ENCODE measurements at places on chromosomes 7 and 10.

DNA sequence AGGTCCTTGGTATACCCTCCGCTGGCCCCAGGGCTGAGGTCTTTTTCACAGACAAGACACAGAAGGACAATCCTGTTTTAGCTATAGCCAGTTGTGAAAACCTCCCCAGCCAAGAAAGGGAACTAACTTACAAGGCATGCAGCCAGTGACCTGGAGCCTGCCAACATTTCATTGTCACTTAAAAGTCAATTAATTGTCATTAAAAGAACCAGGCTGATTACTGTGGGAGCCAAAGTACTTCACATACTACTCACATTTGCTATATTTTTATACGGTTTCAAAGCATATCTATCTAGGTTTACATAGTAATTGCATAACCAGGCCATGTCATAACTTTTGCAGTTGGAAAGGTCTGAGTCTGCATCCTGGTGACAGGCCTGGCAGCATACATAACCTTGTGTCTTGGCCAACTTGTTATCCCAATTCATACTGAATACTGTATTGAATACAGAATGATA lies 31.1 kb downstream of the NRBF2 start:
- DNase-seq: no peak

GRCh38 chr7:50717181-50717580 lies 65.5 kb downstream of the GRB10 start:
- DNase-seq: no peak

DNA sequence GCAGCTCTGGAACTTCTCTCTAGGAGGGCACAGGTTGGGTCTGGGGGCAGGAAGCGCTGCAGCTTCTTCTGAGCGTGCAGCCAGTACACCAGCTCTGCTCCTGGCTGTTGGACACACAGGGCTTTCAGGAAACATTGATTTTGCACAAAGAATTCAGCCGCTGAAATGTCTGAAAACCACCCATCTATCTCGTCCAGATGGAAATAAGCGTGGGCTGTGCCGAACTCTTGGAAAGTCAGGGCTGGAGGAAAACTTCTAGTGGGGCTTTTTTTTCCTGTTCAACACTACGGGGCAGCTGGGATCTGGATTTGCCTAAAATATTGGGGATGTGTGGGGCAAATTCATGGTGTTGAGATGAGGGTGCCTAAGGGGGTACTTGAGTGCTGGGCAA lies 31.2 kb downstream of the PALD1 start:
- no peak for DNase-seq

DNA sequence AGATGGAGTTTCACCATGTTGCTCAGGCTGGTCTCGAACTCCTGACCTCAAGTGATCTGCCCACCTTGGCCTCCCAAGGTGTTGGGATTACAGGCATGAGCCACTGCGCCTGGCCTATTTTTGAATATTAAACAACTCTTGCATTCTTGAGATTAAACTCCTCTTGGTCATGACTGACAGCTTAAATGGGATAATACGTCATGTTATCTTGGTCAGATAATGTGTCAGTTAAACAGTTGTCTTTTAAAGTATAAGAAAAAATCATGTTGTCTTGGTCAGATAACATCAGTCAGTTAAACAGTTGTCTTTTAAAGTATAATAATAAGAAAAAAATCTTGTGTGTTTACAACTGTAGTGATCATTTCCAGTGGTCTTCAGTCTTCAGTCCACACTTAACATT lies 73.6 kb upstream of the SYPL1 start:
- DNase-seq: no peak

DNA sequence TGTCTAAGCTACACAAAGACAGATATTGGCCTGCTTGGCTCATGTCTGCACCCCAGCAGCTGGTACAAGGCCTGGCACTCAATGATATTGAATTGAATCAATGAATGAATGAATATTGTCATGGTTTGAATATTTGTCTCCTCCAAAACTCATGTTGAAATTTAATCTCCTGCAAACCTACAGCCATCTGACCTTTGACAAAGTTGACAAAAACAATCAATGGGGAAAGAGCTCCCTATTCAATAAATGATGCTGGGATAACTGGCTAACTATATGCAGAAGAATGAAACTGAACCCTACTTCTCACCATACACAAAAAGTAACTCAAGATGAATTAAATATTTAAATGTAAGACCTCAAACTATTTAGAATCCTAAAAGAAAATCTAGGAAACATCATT lies 144.7 kb downstream of the CYP26A1 start:
- no peak for DNase-seq

- DNase-seq: no peak
These were observed 11.5 kb downstream of the ARID5B start for GRCh38 chr10:61912981-61913380.

- no peak for DNase-seq
These were observed 5.5 kb downstream of the SFRP5 start for GRCh38 chr10:97766106-97766810.

- no peak for DNase-seq
These were observed 158.9 kb downstream of the EGFR start for GRCh38 chr7:55177589-55178261.

DNA sequence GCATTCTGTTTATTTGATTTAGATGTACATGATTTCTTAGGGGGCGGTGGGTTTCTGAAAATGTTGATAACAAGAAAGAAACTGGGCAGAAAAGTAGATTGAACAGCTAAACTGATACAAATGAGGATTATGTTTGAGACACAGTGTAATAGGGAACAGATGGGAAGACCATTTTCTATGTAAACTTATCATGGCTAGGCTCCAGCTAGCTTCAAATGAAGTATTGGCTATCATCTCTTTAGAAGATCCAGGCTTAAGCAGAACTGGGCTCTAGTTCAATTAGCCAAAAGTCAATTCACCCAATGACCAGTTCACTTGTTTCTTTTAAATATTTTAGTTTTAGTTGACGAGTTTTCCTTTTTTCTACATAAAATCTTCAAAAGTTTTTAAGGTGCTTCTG lies 639.5 kb downstream of the ANKRD7 start:
- no peak for DNase-seq

GRCh38 chr7:93055543-93056107 lies 62.2 kb downstream of the SAMD9 start:
- no peak for DNase-seq

- DNase-seq: no peak
These were observed 15.4 kb downstream of the PIP4K2A start for GRCh38 chr10:22698941-22699440.
